ENCODE measurements at places on chromosomes 11 and 22.

DNA sequence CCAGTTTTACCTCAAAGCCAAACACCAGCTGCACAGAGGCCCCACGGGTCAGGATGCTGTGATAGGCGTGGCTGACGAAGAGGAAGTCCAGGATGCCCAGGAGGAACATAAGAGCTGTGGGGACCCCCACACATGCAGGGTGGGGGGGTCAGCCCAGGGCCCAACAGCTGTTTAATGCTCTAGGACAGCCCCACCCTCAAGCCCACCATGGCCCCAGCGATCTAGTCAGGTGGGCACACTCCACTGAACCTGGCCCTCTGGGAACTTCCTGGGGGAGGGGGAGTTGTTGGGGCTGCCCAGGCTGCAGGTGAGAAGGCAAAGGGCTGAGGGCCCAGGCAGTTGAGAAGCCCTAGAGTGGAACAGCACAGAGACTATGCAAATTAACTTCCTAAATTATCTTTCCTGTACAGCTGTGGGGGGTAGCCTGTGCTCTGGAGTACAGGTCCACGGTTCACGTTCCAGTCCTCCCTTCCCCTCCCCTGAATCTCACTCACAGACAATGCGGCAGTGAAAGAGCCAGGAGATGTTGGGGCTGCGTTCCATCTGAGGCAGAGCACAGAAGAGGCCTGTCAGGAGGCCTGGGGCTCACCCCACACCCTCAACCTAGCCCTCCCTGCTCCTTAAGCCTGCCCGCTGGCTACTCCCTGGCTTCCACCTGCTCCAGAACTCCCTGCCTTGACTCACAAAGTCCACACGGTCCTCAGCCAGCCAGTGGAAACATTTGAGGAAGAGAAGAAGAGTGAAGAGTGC lies 1.9 kb downstream of the SYVN1 start:
- DNase-seq, result no peak

- no peak for DNase-seq
These were observed 174.2 kb upstream of the NCAM1 start for GRCh38 chr11:112786886-112787530.

DNA sequence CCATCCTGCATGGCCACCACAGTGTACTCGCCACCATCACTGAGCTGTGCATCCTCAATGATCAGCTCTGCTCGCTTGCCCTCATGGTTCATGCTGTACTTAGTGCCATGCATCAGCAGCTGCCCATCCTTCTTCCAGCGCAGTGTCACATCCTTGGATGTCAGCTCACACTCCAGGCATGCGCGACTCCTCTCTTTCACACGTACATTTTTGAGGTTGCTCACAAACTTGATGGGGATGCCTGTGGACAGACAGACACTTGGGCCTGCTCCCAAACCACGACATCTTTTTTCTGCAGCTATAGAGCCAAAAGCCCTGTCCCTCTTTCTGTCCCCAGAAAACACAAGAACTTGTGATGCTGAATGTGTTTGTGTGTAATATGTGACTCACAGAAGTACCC lies 10.5 kb downstream of the IGSF22 start:
- no peak for DNase-seq

GRCh38 chr22:41660416-41660815 lies 28.3 kb downstream of the SNU13 start:
- no peak for DNase-seq

DNA sequence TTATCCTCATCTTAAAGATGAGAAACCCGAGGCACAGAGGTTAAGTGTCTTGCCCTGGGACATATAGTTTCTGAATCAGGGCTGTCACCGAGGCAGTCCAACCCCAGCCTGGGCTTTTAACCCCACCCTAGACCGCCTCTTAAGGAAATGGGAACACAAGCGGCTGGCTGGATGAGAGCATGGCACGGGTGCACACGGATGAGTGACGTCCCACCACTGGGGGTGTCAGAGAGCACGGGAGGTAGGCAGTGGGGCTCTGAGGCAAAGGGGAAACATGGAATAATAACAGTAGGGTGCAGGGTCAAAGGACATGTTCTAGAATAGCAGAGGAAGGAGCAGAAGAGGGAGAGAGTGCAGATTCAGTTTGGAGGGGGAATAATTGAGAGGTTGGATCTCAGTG lies 22.3 kb downstream of the PPFIBP2 start:
- no peak for DNase-seq

DNA sequence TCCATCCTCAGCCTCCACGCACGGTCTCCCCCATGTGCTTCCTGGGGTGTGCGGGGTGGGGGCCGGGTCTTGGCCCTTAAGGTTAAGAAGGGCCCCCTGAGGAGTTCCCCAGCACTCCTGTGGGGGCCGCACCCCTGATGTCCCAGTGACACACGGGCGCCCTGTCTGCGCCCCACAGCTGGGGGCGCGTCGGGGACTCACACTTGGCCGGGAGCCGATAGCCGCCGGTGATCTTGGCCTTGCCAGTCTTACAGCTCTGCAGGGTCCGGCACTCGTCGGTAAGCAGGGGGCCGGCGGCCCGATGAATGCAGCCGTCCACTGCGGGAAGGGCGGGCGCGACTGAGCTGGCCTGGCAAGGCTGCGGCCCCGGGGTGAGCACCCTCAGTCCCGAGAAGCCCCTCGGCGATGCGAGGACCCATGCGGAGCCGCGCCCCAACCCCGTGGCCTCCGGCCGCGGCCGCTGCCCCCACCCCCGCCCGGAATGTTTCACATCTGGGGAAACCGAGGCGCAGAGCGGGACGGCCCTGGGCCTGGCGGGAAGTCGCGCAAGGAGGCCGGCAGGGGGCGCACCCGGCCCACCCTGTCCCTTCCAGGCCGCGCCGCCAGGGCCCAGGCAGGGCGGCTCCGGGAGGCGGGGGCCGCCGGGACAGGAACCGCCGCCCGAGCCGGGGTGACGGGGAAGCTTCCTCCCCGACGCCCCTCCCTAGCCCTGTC lies 13.9 kb downstream of the OTUB1 start:
- peak; percentile 72 for DNase-seq

DNA sequence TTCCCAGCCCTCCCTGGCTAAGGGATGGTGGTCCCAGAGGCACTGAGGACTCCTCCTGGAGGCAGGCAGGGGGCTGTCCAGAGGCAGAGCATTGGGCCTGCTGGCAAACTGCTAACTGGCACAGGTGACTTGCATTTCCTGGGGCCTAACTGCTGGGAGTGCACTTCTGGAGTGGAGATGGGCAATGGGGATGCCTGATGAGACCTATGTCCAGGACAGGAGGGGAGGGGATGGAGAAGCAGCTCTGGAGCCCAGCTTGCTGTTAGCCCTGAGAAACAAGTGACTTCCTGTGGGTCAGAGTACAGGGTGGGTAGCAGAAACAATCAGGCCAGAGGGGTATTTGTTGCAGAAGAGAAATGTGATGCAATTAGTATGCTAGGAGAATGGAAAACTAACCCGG lies 253.2 kb downstream of the ST3GAL4 start:
- DNase-seq, result no peak

DNA sequence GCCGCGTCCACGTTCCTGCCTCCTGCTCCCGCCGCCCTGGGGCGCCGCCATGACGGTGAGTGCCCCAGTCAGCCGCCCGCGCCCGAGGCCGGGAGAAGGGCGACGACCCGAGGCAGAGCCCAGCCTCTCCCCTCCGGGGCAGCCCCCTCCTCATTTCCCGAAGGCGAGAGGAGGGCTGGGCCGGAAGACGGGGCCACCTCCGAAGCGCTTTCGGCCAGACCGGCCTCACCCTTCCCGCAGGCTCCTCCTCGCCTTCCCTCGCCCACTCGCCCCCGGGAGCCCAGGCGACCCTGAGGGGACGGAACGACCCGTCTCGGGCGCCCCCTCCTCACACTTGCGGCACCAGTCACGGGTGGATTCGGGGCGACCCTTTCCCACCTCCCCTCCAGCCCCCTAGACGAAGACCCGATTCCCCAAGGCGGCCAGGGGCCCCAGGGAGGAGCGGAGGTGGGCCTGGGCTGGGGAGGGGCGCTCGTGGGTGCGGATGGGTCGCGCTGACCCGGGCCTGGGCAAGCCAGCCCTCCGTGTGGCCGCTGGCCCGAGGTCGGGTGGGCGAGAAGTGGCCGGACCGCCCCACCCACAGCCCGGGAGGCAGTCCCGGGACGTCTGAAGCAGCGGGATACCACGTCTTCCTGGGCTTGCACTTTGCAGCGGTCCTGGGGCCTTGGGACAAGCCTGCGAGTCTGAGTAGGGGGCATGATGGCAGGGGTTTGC lies 49.7 kb downstream of the TRIOBP start:
- no peak for DNase-seq

- no peak for DNase-seq
These were observed 12.0 kb downstream of the ATXN10 start for GRCh38 chr22:45683680-45684079.

GRCh38 chr22:27401321-27401720 lies 400.2 kb downstream of the MN1 start:
- DNase-seq, result no peak

Measured in CD4-positive, alpha-beta T cell treated with Interleukin-6 at 100 ng/mL for 8 hours (primary cell).